ENCODE measurements at places on chromosomes 7 and 10.

- DNase-seq = no peak
Measured at GRCh38 chr7:7719236-7719635, 829 bp upstream of the RPA3 start.

DNA sequence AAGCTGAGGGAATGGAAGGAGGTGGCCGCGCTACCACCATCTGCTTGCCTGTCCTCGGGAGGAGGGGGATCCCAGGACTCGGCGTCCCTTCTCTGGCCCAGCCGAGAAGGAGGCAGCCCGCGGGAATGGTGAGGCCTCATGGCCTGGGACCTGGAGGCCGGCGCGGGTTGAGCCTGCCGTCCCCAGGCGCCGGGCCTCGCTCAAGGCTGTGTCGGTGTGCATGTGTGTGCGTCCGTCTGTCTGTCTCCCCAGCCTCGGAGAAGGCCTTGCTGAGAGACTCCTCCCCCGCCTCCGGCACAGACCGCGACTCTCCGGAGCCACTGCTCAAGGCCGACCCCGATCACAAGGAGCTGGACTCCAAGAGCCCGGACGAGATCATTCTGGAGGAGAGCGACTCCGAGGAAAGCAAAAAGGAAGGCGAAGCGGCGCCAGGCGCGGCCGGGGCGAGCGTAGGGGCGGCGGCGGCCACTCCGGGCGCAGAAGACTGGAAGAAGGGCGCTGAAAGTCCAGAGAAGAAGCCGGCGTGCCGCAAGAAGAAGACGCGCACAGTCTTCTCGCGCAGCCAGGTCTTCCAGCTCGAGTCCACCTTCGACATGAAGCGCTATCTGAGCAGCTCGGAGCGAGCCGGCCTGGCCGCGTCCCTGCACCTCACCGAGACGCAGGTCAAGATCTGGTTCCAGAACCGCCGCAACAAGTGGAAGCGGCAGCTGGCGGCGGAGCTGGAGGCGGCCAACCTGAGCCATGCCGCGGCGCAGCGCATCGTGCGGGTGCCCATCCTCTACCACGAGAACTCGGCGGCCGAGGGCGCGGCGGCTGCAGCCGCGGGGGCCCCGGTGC is 1.3 kb downstream of the HMX3 start:
- no peak for DNase-seq

GRCh38 chr7:92988051-92988450 is 129.7 kb downstream of the SAMD9 start:
- DNase-seq = no peak

GRCh38 chr7:76343294-76343930 is 15.4 kb downstream of the YWHAG start:
- no peak for DNase-seq

GRCh38 chr10:49166484-49167400 is 21.4 kb downstream of the TMEM273 start:
- DNase-seq = no peak

DNA sequence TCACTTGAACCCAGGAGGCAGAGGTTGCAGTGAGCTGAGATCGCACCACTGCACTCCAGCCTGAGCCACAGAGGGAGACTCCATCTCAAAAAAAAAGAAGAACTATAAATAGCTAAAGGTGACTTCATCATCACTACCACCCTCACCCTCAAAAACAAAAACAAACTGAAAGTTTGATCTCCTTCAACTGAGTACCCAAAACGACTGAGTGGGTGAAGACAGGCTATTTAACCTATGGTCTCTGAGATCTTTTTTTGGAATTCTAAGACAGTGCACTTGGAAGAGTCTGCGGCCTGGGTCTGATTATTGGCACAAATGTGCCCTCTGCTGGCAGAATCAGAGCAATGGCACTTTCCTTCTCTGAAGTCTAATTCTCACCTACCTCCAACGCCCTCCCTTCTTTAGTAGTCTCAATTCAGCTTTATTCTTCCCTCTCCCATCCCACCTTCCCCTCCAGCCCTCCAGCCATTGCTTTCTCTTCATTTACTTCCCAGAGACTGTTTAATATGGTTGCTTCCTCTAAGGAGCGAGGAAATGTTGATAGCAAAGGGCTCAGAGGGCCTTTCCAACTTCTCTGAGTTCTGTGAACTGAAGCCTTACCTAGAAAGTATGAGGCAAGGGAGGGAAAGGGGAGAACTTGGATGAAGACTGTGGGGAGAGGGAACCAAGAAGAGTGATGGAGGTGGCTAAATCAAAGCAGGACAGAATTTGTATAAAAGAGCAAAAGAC is 2.9 kb upstream of the MYOZ1 start:
- peak; percentile 36 for DNase-seq

GRCh38 chr7:4450483-4450882 is 231.6 kb upstream of the FOXK1 start:
- no peak for DNase-seq

GRCh38 chr10:74056050-74056818 is 58.3 kb downstream of the VCL start:
- no peak for DNase-seq

- no peak for DNase-seq
Measured at GRCh38 chr7:143485094-143485493, 7.4 kb downstream of the TAS2R41 start.

Data from effector memory CD4-positive, alpha-beta T cell (primary cell).